ENCODE measurements at places on chromosomes 2 and 18. TPM values are rescaled to one million over a fixed set of nuclear protein-coding genes. Genes with fewer than 3 reads are reported as not detected.

DNA sequence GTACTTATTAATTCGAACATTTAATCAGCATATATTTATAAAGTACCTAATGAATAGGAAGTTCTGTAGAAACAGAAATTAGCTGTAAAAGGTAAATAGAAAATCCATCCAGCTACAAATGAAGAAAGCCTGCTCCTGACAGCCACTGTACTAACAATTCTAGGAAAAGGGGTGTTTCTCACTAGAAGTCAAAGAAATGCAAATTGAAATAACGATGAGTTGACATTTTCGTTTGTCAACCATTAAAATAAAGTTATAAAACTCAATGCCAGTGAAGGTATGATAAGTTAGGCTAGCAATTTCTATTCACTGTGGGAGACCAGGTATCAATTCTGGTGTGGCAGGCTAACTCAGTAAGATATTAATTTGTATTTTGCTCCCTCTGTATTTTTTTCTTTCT lies 198.0 kb downstream of the ARL4C start:
- DNase-seq: no peak

HOXD13 gene
- total RNA-seq: not detected

AQP12A gene
- not detected for total RNA-seq

- DNase-seq: peak; percentile 97
Measured at GRCh38 chr2:226118471-226119429, 680.9 kb downstream of the IRS1 start.

GRCh38 chr2:240142256-240142775 lies 1.9 kb upstream of the OTOS start:
- no peak for DNase-seq

TIA1 gene
- total RNA-seq: 135 TPM

DNA sequence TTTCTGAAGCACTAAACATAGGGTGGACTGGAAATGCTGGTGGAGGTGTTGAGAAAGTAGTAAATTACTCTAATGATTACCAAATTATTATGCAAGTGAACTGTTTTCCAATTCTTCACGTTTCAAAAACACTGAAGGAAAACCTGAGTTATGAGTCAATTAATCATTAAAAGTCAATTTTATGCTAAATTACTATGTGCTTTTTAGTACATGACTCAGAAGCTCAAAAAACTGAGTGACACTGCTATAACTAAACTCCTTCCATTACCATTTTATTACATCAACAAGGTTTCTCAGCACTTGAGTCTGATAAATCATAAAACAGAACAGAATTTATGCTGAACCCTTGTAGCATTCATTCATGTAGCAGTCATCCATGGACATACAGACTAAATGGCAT lies 20.4 kb downstream of the CHMP3 start:
- no peak for DNase-seq

- DNase-seq: no peak
Measured at GRCh38 chr2:105880637-105881036, 135.9 kb downstream of the NCK2 start.

GRCh38 chr18:75158465-75159237 lies 50.3 kb downstream of the PTGR3 start:
- DNase-seq: no peak

PAIP2B gene
- 15.1 TPM for total RNA-seq

- peak; percentile 12 for DNase-seq
Measured at GRCh38 chr18:519019-519879, 18.7 kb upstream of the COLEC12 start.

DNA sequence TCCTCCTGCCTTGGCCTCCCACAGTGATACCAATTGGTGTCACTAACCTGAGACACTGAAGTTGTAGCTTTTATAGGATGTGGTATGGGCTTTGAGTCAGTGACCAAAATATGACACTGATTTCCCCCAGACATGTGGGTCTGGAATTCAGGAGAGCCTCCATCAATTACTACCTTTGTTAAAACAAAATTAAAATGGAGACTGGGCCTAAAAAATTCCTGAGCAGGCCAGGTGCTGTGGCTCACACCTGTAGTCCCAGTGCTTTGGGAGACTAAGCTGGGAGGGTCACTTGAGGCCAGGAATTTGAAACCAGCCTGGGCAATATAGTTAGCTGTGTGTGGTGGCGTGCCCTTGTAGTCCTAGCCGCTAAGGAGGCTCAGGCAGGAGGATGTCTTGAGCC lies 36.9 kb upstream of the LIPG start:
- DNase-seq: no peak

C2orf92 gene
- 6.7 TPM for total RNA-seq

- DNase-seq: peak; percentile 15
Measured at GRCh38 chr2:17104454-17104853, 413.8 kb downstream of the RAD51AP2 start.

FRZB gene
- 9.6 TPM for total RNA-seq

DNA sequence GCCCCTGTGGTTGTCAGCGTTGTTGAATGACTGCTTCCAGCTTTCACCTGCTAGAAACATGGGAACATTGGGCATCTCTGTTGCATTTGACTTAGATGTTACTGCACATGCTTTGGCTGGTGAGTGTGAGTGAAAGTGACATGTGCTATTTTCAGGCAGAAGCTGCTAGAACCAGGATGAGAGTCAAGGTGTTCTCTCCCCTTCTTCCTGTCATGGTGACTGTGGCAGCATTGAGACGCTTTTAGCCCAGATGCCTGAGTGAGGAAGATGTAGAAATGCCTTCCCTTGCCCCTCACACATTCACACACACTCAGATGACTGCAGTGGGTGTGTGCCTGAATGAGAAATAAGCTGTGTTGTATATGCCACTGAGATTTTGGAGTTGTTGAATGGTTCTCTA lies 220.2 kb downstream of the PTPRM start:
- DNase-seq: no peak

- peak; percentile 25 for DNase-seq
Measured at GRCh38 chr2:150732064-150732463, 244.6 kb upstream of the RND3 start.

GRCh38 chr18:54736981-54737380 lies 91.3 kb upstream of the RAB27B start:
- DNase-seq: no peak

GRCh38 chr2:1833726-1834125 lies 89.4 kb upstream of the PXDN start:
- no peak for DNase-seq

TXNDC2 gene
- total RNA-seq: not detected

DNA sequence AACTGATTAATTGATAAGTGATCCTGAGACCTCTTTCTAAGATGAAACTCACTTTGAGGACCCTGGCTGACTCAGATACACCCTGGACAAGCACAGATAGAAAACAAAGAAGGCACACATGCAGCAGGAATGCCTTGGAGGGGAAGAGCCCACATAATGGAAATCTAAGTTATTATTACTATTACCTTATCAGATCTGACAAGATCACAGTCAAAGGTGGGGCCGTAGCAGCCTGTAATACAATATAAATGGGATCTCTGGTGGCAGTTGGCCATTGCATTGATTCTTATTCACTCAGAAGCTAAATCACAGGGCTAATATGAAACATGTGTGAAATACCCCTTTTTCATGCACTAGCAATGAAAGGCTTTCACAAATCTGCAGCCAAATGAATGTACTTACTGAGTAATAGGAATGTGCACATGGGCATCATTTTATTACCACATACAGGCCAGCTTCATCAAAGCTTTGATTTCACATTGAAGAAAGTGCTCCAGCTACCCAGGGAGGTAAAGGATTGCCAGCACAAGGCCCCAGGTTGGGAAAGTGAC lies 84.0 kb downstream of the ZBTB7C start:
- DNase-seq: no peak

GRCh38 chr2:20757405-20758090 lies 65.4 kb downstream of the LDAH start:
- no peak for DNase-seq

DNA sequence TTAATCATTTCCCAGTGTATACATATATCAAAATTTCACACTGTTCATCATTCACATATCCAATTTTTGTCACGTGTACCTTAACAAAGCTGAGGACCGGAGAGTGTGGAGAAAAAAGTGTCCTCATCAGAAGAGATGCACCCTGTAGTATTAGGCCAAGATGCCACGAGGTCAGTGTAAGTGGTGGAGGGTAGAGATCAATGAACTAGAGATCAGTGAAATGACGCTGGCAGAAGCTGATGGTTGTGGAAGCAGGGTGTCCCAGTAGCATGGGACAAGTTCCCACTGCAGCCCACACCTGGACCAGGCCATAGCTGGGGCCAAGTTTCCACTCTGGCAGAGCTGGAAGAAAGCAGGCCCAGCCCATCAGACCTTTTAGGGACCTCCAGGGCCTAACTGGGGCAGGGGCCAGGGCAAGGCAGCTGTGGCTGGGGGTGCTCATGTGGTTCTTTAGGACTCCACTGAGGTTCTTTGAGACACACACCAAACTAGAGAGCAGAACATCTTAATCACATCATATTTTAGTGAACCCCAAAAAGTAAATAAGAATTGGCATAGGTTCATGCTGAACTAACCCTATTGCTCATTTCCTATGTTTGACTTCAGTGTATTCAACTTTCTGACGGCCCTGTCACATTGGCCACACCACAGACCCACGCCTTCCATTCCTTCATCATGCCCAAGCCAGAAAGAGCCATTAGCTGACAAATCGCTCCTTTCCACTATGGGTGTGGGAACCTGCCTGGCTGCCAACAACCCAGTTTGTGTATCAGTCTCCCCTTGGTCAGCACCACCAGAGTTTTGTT lies 21.6 kb upstream of the GPR55 start:
- DNase-seq: no peak

GRCh38 chr18:47490882-47491281 lies 239.4 kb upstream of the SKOR2 start:
- no peak for DNase-seq

- no peak for DNase-seq
Measured at GRCh38 chr2:78260861-78261260, 738.7 kb upstream of the LRRTM4 start.

ACOXL gene
- 1.7 TPM for total RNA-seq

C2orf80 gene
- not detected for total RNA-seq

PROKR1 gene
- 0.04 TPM for total RNA-seq

UGT1A3 gene
- not detected for total RNA-seq

- no peak for DNase-seq
Measured at GRCh38 chr2:99285526-99285925, 15.5 kb downstream of the LYG1 start.

DNA sequence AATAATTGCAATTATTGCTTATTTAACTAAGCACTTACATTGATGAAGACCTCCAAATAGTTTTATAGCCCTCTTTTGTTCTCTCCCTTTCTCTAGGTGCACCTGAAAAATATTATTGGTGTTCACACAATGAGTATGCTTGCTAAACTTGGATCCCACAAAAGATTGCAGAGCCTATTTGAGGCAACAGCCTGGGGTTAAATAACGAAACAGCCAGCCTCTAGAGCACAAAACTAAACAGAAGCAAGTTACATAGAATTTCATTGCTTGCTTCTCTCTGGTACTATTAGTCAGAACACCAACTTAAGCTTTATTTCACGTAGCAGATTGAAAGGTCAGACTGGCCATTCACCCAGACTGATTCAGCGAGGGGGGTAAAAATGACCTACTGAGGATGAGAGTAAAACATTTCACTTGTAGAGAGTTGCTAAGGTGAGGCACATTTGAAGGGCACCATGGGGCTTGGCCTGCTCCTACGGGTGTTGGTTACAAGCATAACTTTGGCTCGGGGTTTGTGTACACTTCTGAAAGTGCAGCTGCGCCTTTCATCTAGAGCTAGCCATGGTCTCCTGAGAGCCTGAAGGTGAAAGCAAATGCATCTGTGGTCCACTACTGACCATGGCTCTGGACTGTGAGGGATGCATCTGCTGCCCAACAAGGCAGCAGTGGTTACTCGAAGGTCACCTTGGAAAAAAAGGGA lies 225.1 kb upstream of the LRRTM1 start:
- DNase-seq: no peak

GRCh38 chr2:145203891-145204290 lies 684.0 kb upstream of the ZEB2 start:
- DNase-seq: no peak

DNA sequence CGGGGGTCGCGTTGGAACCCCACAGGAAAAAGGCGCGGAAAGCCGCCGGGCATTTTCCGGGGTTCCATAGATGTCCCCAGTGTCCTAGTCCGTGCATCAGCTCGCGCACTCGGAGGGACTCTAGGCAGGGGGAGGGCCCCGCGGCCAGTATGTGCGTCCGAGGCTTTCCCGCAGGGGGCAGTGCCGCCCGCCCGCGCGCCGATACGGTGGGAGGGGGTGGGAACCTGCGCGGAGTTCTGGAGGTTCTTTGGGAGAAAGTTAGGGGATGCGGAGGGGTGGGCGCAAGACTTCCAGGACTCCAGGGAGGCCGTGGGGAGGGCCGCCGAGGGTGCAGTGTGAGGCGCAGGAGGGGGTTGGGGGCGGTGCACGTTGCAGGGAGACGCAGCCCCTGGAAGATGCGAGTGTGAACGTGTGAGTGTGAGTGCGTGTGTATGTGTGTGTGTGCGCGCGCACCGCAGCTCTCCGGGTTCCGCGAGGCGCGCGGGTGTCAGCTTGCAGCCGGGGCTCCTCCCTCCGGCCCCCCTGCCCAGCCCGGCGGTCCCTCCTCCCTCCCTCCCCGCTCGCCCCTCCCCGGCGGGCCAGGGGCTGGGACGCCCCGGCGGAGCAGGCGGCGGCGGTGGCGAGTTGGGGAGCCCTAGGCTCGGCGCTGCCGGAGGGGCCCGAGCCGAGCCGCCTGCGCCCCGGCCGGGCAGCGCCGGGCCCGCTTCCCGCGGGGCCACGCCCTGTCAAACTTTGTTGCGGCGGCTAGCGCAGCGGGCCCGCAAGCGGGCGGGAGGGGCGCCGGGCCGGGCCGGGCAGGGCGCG lies at the start of gene TCF7L1:
TSS of gene TCF7L1 (plus strand) at position 559 of the 804 bp plus-strand sequence. CDS start 293 bp downstream, outside the sequence.
- peak; percentile 94 for DNase-seq

DNA sequence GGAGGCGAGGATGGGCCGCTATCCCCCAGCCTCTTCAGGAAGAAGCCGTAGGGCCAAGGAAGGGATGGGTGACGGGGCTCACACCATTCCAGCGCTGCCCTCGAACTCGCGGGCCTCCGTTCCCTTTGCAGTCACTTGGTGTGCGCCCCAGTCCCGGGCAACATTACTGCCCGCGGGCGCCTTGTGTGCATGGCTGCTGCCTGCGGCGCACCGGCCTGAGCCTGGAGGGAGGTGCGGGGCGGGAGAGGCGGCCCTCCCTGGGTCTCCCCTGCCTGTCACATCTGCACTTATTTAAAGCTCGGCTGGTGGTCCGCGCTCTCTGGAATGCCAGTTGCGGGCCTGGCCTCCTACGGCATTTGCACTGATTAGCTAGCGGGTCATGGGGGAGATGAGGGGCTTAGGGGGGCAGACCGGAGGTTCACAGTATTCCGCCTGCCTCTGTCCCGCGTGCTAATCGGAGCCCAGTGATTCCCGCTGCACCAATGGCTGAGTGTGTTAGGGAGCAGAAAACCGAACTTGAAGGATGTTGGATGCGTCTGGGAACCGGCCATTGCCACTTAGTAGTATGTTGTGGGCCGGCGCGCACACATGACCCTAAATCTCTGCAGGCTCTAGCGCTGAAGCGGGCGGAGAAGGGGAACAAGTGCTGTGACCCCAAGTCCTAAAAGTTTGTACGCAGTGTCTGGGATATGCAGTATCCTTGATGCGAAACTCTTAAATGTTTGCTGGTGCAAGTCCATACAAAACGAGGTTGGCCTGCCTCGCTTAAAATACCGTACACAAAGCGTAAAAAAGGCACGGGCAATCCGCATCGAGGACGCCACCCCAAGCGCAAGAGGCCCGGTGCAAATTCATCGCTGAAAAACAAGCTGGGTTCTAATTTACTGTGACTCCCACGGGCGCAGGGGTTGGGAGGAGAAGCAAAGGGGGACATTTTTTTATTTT lies 161.2 kb upstream of the SIX2 start:
- no peak for DNase-seq

- no peak for DNase-seq
Measured at GRCh38 chr2:122519366-122519765, 763.9 kb downstream of the TSN start.

PROC gene
- total RNA-seq: not detected

EFR3B gene
- 12.9 TPM for total RNA-seq

- no peak for DNase-seq
Measured at GRCh38 chr2:136005462-136006196, 20.2 kb upstream of the DARS1 start.

SULT6B1 gene
- not detected for total RNA-seq

Data from cardiac muscle cell (in vitro differentiated cells and primary cell).